ENCODE measurements at places on chromosomes 12 and 14. TPM values are rescaled to one million over a fixed set of nuclear protein-coding genes. Genes with fewer than 3 reads are reported as not detected.

DNA sequence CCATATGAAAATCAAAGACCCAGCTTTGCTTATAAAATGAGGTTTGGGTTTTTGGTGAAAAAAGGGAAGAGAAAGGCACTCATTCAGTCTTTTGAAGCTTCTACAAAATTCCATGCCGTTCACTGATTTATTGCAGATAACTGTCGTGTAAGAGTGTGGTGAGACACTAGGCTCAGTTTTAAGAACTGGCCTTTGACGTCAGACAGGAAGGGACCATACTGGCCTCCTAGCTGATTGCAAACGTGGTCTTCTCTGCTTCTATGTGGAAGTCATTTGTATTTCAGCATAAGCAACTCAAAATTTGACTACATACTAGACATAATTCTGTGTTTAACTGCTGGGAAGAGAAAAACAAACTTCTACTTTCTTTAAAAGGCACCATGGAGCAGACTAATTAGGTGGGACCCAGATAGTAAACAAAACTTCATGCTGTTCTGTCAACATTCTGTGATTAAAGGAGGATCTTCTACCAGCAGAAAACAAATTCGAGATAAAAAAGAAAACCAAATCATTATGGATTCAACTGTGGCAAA lies 168.7 kb downstream of the TTC7B start:
- peaks cover 30% of the 10 kb centered on the region for H3K4me1 ChIP-seq
- no peak for DNase-seq
- peak overlapping the region; percentile 26 for H3K4me3 ChIP-seq
- no peaks in the 10 kb centered on the region for H3K27me3 ChIP-seq
- H3K36me3 ChIP-seq, result peaks cover 3% of the 10 kb centered on the region

DNA sequence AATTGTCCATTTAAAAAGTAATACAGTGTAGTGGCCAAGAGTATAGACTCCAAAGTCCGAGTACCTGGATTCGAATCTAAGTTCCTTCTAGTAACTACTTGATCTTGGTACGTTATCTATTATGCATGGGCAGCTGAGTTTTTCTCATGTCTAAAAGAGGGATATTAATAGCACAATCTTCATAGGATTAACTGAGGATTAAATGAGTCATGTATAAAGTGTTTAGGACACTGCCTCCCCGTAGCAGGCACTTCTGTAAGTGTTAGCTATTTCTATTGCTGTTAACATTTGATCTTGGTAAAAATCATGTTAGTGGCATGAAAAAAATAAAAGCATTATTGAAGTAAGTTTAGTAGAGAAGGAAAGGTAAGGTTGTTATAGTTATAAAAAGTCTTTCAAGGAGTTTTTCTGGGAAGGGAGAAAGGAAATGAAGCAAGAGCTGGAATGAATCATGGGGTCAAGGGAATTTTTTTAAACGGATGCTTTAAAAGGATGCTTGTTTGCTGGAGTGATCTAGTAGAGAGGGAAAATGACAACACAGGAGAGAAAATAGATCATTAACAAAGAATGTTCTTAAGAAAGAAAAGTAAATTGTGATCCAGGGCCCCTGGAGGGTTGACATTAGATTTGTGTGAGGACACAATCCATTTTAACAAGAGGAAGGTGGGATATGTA lies 502.2 kb upstream of the USP15 start:
- H3K4me1 ChIP-seq, result no peaks in the 10 kb centered on the region
- H3K27me3 ChIP-seq, result no peaks in the 10 kb centered on the region
- no peak overlapping the region for H3K27ac ChIP-seq
- H3K4me3 ChIP-seq, result no peak overlapping the region

DNA sequence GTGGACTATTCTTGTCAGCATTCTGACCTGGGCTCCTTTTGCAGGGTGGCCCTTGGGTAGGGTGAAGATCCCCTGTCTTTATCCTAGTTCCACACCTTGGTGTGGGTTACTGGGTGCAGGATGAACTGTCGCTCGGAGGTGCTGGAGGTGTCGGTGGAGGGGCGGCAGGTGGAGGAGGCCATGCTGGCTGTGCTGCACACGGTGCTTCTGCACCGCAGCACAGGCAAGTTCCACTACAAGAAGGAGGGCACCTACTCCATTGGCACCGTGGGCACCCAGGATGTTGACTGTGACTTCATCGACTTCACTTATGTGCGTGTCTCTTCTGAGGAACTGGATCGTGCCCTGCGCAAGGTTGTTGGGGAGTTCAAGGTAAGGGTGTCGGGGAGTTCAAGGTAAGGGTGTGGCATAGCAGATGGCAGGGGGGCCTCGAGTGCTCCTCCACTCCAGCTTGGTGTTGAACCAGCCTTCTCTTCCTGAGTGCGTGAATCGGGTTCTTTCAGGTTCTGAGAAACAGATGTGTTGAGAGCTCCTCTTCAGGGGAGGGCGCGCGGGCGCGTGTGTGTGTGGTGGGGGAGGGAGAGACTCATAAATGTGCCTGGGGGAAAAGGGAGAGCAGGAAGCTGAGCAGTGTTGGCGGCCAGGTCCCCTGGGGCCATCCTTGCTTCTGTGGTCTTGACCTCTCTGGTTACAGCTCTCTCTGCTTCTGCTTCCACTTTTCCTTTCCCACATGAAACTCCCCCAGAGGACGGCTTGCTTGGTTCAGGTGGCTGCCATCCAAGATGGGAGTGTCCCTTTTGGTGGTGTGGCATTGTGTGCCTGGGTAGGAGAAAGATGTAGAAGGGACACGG lies 4.0 kb downstream of the ATG101 start:
- DNase-seq, result no peak
- H3K27ac ChIP-seq, result no peak overlapping the region
- H3K4me1 ChIP-seq, result no peaks in the 10 kb centered on the region
- H3K27me3 ChIP-seq, result no peaks in the 10 kb centered on the region

DNA sequence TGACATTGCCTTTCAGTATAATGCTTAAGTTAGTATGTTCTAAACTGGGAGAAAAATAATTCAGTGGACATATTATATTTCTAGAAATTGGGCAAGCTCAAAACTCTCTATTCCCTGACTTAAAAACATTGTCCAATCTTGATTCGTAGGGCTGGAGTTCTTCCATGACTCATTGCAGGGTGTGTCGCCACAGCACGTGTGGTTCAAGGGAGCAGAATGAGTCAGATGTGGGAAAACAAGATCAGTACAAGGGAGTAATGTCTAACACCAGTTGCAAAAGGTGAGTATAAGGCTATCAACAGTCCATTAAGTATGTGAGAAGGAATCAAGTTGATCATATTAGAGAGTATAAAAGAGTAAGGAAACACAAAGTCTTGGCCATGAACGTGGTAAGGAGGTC lies 887.0 kb downstream of the TMTC2 start:
- no peak for DNase-seq
- no peaks in the 10 kb centered on the region for H3K4me1 ChIP-seq
- H3K27me3 ChIP-seq, result peaks cover 60% of the 10 kb centered on the region
- no peak overlapping the region for H3K27ac ChIP-seq
- no peaks in the 10 kb centered on the region for H3K36me3 ChIP-seq

- no peaks in the 10 kb centered on the region for H3K4me1 ChIP-seq
- no peaks in the 10 kb centered on the region for H3K27me3 ChIP-seq
- no peaks in the 10 kb centered on the region for H3K36me3 ChIP-seq
- no peak overlapping the region for H3K27ac ChIP-seq
Observed at GRCh38 chr12:87171356-87171755, 857.8 kb downstream of the C12orf50 start.

- H3K4me3 ChIP-seq, result no peak overlapping the region
- no peak overlapping the region for H3K27ac ChIP-seq
- no peak for DNase-seq
Observed at GRCh38 chr12:62522984-62523383, 56.4 kb downstream of the MON2 start.

- no peaks in the 10 kb centered on the region for H3K27me3 ChIP-seq
- H3K4me3 ChIP-seq, result no peak overlapping the region
- no peak for DNase-seq
- peaks cover 5% of the 10 kb centered on the region for H3K4me1 ChIP-seq
- H3K27ac ChIP-seq, result no peak overlapping the region
- H3K36me3 ChIP-seq, result peaks cover 9% of the 10 kb centered on the region
Observed at GRCh38 chr14:37263656-37264236, 66.0 kb downstream of the MIPOL1 start.

DNA sequence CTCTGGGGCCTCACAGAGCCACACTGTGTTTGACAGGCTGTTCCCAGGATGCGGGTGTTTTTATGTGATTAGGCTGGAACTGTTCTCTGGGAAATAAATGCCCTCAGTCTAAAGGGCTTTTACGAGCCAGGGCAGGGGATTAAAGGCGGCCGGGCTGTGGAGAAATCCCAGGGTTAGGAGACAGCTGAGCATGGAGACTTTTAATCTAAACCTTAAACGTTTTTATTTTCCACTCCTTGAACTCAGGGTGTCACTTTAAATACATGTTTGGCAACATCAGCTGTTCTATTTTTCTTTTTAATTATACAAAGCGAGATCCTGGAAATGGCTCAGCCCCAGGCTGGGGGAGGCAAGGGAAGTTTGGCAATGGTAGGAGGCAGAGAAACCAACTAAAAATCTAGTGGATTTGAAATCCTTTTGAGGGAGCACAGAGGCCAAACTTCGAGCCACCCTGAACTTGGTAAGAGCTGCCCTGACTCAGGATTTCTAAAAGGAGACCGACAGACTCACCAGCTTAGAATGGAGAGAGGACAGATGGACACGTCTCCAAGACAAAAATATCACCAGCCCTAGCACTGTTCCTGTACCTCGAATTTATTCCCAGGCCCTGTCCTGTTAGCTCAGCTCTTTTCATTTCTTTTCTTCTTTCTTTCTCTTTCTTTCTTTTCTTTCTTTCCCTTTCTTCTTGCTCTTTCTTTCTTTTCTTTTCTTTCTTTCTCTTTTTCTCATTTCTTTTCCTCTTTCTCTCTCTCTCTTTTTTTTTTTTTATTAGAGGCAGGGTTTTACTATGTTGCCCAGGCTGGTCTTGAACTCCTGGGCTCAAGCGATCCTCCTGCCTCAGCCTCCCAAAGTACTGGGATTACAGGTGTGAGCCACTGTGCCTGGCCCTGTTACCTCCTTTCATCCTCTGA lies 15.8 kb upstream of the ORAI1 start:
- H3K4me1 ChIP-seq, result no peaks in the 10 kb centered on the region
- peak overlapping the region; percentile 77 for H3K27ac ChIP-seq
- peak; percentile 35 for DNase-seq
- H3K27me3 ChIP-seq, result no peaks in the 10 kb centered on the region

GRCh38 chr12:127903146-127903545 lies 363.8 kb upstream of the TMEM132C start:
- no peaks in the 10 kb centered on the region for H3K4me1 ChIP-seq
- H3K4me3 ChIP-seq, result no peak overlapping the region
- no peak for DNase-seq
- H3K36me3 ChIP-seq, result no peaks in the 10 kb centered on the region
- no peak overlapping the region for H3K27ac ChIP-seq

GRCh38 chr14:80605536-80605935 lies 336.0 kb downstream of the CEP128 start:
- no peaks in the 10 kb centered on the region for H3K4me1 ChIP-seq
- no peak overlapping the region for H3K4me3 ChIP-seq
- H3K36me3 ChIP-seq, result no peaks in the 10 kb centered on the region
- DNase-seq, result no peak
- H3K27ac ChIP-seq, result no peak overlapping the region

GRCh38 chr14:61334197-61334701 lies 12.9 kb downstream of the PRKCH start:
- peak; percentile 57 for DNase-seq
- no peak overlapping the region for H3K27ac ChIP-seq
- H3K4me3 ChIP-seq, result no peak overlapping the region
- no peaks in the 10 kb centered on the region for H3K4me1 ChIP-seq

DNA sequence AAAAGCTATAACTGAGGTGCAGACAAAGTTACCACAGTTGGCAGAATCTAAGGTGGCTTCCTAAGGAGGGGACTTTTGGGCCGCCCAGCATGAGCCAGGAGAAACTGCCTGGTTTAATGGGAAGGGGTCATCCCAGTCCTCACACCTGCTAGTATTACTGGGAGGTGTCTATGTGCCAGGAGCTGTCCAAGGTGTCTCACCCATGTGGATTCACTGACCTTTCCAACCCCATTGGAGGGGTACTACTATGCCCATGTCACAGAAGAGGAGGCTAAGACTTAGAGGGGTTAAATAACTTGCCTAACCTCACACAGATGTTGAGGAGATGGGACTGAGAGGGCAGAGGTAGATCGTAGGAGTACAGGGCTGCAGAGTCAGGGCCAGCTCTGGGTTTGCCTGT lies 10.2 kb downstream of the ABCB9 start:
- H3K4me3 ChIP-seq, result no peak overlapping the region
- no peak overlapping the region for H3K27ac ChIP-seq
- H3K36me3 ChIP-seq, result no peaks in the 10 kb centered on the region
- H3K27me3 ChIP-seq, result no peaks in the 10 kb centered on the region
- no peaks in the 10 kb centered on the region for H3K4me1 ChIP-seq

GRCh38 chr12:53856132-53856531 lies 82.5 kb upstream of the HOXC13 start:
- DNase-seq, result no peak
- no peak overlapping the region for H3K4me3 ChIP-seq
- no peaks in the 10 kb centered on the region for H3K4me1 ChIP-seq
- H3K27ac ChIP-seq, result no peak overlapping the region

DNA sequence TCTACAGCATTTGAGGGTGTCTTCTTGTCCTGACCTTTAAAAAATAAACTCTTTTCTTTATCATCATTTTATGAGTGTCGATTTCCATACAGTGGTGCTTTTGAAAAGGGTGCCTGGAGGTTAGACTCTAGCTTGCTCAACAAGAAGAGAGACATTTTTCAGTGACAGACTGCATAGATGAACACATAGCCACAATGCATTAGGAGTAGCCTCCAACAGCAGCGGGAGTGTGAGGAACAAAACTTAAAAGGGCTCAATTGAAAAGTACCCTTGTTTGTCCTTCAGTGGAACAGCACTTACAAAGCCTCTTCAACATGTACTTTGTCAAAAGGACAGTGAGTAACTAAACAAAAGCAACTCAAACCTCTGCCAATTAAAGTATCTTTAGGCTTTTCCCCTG lies 119.3 kb downstream of the SOX5 start:
- H3K4me1 ChIP-seq, result peaks cover 4% of the 10 kb centered on the region
- H3K27ac ChIP-seq, result no peak overlapping the region
- H3K4me3 ChIP-seq, result no peak overlapping the region

- no peak overlapping the region for H3K27ac ChIP-seq
- H3K36me3 ChIP-seq, result peaks cover 59% of the 10 kb centered on the region
- no peak overlapping the region for H3K4me3 ChIP-seq
- DNase-seq, result no peak
- no peaks in the 10 kb centered on the region for H3K27me3 ChIP-seq
Observed at GRCh38 chr12:65941388-65941787, 117.1 kb downstream of the HMGA2 start.

- peaks cover 32% of the 10 kb centered on the region for H3K36me3 ChIP-seq
- H3K27ac ChIP-seq, result no peak overlapping the region
- no peaks in the 10 kb centered on the region for H3K4me1 ChIP-seq
- H3K4me3 ChIP-seq, result peak overlapping the region; percentile 86
Observed at GRCh38 chr14:20331053-20331613, 1.9 kb downstream of the CCNB1IP1 start.

- H3K27me3 ChIP-seq, result no peaks in the 10 kb centered on the region
- H3K4me3 ChIP-seq, result peak overlapping the region; percentile 91
- H3K4me1 ChIP-seq, result peaks cover 19% of the 10 kb centered on the region
- no peaks in the 10 kb centered on the region for H3K36me3 ChIP-seq
Observed at GRCh38 chr12:121628037-121628436, 1.7 kb downstream of the ORAI1 start.

ADGRD1 gene
- total RNA-seq, result 2.1 TPM

BATF gene
- total RNA-seq, result not detected

SYNDIG1L gene
- 2.7 TPM for total RNA-seq

SPX gene
- total RNA-seq, result 0.18 TPM

ADAM20 gene
- total RNA-seq, result 0.86 TPM

OR4E2 gene
- not detected for total RNA-seq

PA2G4 gene
- 161 TPM for total RNA-seq

CDKL1 gene
- 2.6 TPM for total RNA-seq

GYS2 gene
- total RNA-seq, result not detected

KRT71 gene
- total RNA-seq, result not detected

SLC17A8 gene
- total RNA-seq, result 0.40 TPM

Measured in endodermal cell (in vitro differentiated cells).